ENCODE measurements at places on chromosomes 5 and 9.

GRCh38 chr9:99391937-99392594 is 170.0 kb downstream of the SEC61B start:
- no peak for DNase-seq

DNA sequence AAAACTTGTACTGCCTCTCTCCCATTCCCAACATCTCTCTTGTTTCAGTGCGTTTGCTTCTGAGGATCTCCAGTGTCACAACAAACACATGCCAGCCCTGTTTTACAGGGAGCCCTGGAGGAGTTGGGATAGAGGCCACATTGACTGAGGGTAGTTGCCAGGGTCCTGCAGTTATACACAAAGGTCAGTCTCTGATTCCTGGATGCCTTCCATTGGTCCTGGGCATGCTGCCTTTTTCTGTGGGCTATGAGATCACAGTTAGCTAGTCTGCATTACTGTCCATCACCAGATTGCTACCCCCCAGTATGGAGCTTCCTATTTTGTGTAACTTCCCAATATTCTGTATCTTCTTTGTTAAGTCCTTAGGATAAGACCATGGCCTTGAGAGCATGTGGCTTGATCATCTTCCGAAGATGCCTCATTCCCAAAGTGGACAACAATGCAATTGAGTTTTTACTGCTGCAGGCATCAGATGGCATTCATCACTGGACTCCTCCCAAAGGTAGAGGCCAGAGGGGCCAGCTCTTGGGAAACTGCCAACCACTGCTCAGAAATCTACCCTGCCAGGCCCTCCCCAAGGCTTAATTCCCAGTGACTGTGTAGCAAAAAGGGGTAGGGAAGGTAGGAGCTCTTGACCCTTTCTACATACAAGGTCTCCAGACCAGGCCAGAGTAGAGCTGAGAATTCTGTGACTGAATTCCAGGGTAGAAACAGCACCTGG is 9.5 kb downstream of the NUDT2 start:
- no peak for DNase-seq

GRCh38 chr9:35488566-35489312 is 1.2 kb upstream of the RUSC2 start:
- no peak for DNase-seq

GRCh38 chr5:158802941-158803341 is 296.8 kb downstream of the EBF1 start:
- no peak for DNase-seq

DNA sequence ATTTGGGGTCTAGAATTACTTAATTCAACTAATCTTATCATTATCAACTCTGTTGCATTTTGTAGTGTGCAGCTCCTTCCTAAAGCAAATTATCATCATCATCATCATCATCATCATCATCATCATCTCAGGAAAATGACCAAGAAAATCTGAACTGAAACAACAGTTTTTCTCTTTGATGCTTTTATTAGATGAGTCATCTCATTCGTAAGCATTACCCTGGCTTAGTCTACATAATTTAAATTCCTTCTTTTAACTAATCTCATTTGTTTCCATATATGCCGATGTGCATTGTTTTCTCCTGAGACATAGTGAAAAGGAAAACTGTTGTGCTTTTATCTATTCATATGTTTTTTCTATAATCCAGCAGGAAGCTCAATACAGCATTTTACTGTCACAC is 173.0 kb upstream of the PDE4D start:
- DNase-seq: no peak

DNA sequence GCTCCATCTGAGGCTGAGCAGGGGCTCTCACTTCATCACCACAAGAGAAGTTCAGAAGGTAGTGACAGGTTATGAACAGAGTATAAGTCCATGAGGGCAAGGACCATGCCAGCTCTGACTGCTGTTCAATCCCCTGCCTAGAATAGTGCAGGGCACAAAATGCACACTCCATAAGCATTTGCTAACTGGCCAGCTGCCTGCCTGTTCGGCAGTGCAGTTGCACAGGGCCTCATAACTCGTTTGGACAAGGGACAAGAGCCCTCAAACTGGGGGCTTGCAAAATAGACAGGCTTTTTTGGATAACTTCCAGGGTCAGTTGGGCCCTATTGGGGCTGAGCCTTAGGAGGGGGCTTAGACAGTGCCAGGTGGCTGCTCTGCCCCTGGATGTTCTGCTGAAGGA is 21.1 kb downstream of the SPARC start:
- DNase-seq: no peak

DNA sequence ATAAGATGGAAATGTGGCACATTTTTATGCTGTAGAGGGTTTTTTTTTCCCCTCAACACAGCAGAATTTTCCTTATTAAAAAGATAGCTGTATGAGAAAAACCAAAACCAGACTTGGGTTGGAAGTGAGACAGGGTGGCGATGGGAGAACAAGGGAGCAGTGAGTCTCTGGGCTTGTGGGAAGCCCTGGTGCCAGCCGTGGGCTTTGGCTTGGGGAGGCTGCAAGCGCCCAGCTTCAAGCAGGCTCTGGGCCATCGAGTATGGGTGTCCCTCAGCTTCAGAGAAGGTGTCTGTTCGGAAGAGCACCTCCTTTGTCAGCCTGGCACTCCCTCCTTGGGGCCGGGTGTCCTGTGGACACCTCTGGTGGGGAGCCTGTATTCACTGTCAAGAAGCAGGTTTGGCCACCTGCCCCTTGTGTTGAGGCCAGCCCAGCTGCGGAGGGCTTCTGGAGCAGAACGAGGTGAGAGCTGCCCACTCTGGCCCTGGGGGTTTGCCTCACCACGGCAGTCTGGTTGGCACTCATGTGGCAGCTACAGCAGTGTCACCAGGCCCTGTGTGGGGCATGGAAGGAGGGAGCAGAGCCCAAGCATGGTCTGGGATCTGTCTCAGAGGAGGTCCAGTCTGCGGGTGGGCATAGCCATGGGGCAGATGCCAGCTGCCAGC is 37.6 kb upstream of the ANGPTL2 start:
- no peak for DNase-seq

DNA sequence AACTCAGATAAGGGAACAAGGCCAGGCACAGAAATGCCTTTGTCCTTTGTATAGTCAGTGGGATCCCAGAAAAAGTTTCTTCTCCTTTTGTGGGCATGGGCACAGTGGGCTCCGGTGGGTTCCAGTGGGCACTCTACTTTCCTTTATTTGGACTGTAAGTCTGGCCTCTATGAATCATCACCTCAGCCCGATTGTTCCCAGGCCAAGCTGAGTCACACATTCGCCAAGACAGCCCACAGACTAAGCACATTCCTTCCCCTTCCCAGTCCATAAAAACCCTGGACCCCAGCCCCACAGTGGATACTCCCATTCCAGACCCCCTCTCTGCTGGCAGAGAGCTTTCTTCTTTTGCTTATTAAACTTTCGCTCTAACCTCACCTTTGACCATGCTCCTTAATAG is 165.0 kb downstream of the FBXL17 start:
- no peak for DNase-seq

GRCh38 chr5:95148453-95148852 is 136.4 kb downstream of the MCTP1 start:
- DNase-seq: no peak

- peak; percentile 95 for DNase-seq
These were observed 8.5 kb downstream of the PRR7 start for GRCh38 chr5:177455036-177455660.

- DNase-seq: no peak
These were observed 250.2 kb upstream of the PTGER4 start for GRCh38 chr5:40429258-40430100.

GRCh38 chr9:137804908-137805630 is 72.5 kb upstream of the CACNA1B start:
- DNase-seq: peak; percentile 29

- no peak for DNase-seq
These were observed 47.0 kb upstream of the CHD1 start for GRCh38 chr5:98975682-98976407.

DNA sequence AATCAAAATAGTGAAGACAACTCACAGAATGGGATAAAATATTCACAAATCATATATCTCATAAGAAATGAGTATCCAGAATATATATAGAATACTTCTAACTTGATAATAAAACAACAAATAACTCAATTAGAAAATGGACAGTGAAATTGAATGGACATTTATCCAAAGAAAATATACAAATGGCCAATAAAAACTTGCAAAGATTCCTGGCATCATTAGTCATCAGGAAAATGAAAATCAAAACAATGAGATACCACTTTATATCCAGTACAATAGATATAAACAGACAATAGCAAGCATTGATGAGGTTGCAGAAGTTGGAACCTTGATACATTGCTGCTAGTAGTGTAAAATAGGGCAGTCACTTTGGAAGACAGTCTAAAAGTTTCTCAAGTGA is 12.8 kb upstream of the TLR4 start:
- DNase-seq: no peak

- no peak for DNase-seq
These were observed 2.5 kb upstream of the GFI1B start for GRCh38 chr9:132975961-132976360.

DNA sequence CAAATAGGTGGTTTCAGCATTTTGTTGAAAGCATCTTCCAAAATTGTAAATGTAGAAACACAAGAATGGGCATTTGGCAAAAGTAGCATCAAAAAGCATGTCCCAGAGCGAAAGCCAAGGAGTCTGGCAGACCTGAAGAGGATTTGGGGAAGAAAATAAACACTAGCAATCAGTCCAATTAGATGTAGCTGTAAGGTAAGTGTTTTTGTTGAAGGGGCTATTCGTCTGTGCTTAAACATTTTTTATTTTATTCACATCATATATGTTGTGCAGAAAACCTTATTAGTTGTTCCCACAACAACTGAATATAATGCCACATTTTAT is 954.1 kb upstream of the COX7C start:
- DNase-seq: no peak

- DNase-seq: no peak
These were observed 12.1 kb downstream of the C9orf50 start for GRCh38 chr9:129608561-129609481.

GRCh38 chr5:117943541-117943940 is 1044.8 kb downstream of the DTWD2 start:
- DNase-seq: no peak

- no peak for DNase-seq
These were observed 21.4 kb upstream of the HAVCR1 start for GRCh38 chr5:157080286-157080685.

- no peak for DNase-seq
These were observed 32.9 kb upstream of the SLC36A1 start for GRCh38 chr5:151414536-151414935.

- no peak for DNase-seq
These were observed 38.5 kb upstream of the SLC44A1 start for GRCh38 chr9:105205787-105206495.

All from stimulated activated CD4-positive, alpha-beta T cell treated with anti-CD3 and anti-CD28 coated beads, Interleukin-15, amount 100 ng/mL, for 24 hours (primary cell).